ENCODE measurements at places on chromosomes 13 and 19.

DNA sequence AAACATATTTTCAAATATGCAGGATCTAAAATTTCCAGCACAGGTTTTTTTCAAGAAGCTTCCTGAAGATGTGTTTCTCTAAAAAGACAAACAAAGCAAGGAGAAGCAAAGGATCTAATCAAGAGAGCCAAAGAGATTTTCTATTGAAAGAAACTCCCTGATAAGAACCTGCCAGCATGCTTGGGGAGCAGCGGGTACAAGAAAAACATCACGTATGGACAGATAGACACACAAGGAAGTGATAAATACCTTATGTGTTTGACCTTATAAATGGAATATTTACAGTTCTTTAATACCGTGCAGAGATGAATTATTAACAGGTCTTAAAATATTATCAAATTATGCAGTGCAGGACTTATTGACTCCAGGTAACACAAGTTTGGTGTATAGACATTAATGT, 562.1 kb downstream of the DACH1 start:
- no peak for DNase-seq

DNA sequence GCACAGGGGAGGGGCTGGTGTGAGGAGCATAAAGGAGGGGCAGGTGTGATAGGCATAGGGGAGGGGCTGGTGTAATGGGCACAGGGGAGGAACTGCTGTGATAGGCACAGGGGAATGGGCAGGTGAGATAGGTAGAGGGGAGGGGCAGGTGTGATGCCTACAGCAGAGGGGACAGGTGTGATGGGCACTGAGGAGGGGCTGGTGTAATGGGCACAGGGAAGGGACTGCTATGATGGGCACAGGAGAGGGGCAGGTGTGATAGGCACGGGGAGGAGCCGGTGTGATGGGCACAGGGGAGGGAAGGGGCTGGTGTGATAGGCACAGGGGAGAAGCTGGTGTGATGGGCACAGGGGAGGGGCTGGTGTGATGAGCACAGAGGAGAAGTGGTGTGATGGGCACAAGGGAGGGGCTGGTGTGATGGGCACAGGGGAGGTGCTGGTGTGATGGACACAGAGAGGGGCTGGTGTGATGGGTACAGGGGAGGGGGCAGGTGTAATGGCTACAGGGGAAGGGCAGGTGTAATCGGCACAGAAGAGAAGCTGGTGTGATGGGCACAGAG, 39.5 kb upstream of the POP4 start:
- DNase-seq, result no peak

DNA sequence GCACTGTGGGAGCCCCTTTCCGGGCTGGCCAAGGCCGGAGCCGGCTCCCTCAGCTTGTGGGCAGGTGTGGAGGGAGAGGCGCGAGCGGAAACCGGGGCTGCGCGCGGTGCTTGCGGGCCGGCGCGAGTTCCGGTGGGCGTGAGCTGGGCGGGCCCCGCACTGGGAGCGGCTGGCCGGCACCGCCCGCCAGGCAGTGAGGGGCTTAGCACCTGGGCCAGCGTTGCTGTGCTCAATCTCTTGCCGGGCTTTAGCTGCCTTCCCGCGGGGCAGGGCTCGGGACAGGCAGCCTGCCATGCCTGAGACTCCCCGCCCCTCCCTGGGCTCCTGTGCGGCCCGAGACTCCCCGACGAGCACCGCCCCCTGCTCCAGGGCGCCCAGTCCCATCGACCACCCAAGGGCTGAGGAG, 405.2 kb upstream of the PRR20A start:
- DNase-seq, result no peak

- no peak for DNase-seq
These were observed 29.0 kb upstream of the FFAR2 start for GRCh38 chr19:35419046-35419445.
